Mucosa of descending colon (tissue), 3 donors: ENCODE measurements at places on chromosomes 6 and 20.

- peak; percentile 42 for DNase-seq
Observed at GRCh38 chr6:37354526-37355384, 972 bp downstream of the RNF8 start.

DNA sequence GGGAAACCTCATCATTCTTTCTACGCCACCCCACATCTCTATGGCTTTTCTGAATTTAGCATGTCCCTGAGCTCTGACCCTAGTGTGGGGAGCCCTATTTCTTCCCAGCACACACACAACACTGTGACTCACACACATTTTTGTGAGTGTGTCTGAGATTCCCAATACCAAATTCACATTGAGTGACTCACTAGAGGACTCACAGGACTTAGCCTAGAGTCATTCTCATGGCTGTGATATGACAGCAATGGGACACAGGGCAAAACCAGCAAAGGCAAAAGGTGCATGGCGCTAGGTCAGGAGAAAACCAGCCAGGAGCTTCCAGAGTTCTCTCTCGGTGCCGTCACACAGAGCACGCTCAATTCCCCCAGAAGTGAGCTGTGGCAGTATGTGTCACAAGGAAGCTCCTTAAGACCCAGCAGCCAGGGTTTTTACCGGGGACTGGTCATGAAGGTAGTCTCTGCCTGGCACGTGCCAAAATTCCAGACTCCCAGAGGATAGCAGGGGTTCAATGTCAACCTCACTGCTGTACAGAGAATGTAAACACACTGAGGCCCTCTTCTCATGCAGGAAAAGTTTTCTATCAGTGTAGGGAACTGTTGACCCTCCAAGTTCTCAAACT is 6.2 kb downstream of the CSTL1 start:
- no peak for DNase-seq

- DNase-seq = no peak
Observed at GRCh38 chr6:113954653-113955052, 16.3 kb downstream of the HDAC2 start.

DNA sequence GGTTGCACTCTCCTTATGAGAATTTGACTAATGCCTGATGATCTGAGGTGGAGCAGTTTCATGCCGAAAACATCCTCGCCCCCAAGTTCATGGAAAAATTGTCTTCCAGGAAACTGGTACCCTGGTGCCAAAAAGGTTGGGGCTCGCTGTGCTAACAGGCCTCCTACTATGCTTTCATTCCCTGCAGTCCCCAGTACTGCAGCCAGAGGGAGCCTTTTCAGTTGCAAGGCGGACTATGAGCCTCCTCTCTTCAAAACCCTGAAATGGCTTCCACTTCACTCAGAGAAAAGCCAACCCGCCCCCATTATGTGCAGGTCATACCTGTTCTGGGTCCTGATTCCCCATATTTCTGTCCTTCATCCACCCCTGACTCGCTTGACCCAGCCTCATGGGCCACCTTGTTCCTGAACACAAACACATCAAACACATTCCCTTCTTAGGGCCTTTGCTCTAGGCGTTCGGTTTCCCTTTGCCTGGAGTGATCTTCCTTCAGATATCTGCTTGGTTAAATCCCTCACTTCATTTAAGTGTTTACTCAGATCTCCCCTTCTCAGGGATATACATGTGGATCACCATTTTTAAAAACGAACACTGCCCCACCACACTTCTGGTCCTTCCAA is 173.7 kb downstream of the PHACTR1 start:
- DNase-seq = no peak

DNA sequence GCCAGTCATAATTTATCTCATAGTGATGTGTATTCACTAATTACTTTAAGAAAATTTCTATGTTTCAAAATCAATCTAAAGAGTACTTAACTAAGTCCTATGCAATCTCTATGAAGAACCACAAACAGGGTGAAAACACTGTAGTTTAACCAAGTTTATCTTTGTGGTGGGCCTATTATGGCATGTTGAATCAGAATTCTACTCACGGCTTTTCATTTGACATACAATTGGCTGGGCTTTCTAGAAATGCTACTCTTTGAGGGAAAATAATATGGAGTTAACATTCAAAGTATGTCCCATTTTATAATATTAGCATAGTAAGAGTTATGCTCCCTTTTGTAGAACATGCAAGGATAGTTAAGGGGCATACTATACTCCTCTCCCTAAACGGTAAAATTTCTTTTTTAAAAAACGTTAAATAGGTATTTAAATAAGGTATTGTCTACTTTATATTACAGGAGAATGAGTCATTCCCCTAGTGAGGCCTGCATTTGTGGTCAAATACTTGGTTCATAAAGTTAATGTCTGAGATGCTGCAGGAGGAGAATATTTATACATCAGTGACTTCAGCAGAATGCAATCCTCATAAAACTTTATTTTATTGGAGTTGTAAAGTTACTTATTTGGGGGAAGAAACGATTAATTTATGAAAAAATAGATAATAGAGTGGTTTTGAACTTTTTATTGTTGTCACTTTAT is 1.8 kb downstream of the MOXD1 start:
- no peak for DNase-seq

DNA sequence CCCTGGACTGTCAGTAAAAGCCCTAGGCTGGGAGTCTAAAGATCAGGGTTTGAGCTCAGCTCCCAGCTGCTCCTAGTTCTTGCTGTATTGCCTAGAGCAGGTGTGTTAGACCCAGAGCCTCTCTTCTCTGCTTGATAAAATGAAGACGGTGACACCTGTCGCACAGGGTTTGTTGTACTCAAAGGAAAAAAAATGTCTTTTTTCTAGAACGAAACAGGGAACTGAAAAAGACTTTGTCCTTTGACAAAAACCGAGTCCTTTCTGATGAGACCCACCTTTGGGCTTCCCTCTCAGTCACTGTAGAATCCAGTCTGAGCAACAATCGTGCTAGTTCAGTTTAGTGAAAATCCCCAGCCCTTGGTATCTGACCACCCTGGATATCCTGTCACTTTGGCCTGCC is 102.1 kb upstream of the LAMP5 start:
- DNase-seq = no peak

DNA sequence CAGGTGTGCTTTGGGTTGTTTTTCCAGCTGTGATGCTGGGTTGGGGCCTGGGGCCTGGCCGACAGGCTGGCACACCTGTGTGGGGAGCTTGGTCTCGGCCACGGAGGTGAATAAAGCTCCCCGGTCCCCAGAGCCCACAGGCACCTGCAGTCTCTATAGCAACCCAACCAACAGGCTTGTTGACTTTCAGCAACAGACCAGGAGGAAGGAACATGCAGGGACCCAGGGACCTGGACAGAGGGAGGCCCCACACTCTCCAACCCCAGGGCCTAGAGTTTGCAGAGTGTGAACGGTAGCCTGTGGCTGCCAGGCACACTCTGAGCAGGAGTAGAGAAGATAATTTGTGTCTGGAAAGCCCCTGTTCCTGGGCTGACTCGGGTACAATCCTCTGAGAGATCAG is 14.6 kb upstream of the SYNJ2 start:
- DNase-seq = peak; percentile 41

DNA sequence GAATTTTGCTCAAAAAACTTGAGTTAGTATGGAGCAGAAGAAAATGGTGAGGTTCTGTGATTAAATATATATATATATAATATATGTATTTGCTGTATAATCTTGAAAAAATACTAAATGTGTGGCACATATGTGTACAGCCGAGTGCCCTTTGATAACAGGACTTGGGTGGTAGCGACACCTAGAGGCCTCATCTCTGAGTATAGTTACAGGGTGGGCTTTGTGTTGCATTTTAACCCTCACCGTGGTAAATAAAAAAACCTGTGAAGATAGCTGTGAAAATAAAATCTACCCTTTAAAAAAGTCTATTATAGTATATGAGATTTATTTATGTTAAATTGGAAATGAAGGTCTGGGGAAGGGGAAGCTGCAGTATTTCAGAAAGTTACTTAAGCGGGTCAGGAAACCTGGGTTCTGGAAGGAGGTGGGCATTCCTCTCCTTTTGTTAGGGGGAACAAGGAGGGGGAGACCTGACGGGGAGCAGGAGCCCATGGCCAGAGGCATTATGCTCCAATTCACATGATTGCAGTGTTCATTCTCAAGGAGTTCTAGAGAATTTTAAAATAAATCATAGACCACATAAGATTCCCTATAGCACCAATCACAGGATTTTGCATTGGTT is 82.7 kb downstream of the SH3BGRL2 start:
- DNase-seq = no peak

DNA sequence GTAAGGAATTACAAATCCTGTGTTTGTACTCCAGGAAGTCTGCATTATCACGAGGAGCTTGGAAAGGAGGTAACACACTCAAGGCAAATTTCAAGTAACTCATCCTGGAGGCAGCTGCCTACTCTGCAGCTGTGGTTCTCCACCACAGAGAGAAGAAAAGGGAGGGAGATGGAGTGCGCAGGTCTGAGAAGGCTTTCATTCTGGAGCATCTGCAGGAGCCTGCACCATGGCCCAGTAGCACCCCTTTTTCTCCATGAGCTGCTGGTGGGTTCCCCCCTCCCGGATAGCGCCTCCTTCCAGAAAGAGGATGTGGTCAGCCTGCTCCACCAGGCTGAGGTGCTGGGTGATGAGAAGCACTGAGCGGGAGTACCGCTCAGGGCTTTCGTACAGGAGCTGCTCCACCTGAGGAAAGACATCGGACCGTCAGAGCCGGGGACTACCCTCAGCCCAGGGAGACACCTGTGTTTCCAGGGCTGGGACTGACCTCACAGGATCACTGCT is 1.6 kb upstream of the PSMB8 start:
- no peak for DNase-seq

DNA sequence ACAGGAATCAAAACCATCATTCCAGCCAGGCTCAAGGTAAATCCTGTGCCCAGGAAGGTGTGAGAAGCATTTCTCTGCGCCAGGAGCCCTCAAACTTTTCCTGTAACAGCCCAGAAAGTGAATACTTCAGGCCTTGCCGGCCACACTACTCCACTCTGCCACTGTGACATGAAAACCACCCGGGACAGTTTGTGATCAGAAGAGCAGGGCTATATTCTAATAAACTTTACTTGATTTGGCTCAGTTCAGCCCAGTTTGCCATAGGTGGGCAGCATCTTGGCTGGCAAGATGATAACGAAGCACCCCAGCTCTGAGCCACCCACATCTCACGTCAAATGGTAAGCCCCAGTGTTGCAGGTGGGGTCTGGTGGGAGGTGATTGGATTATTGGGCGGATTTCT is 249.4 kb downstream of the DLL1 start:
- no peak for DNase-seq

GRCh38 chr20:45067558-45067957 is 33.4 kb downstream of the KCNS1 start:
- no peak for DNase-seq

DNA sequence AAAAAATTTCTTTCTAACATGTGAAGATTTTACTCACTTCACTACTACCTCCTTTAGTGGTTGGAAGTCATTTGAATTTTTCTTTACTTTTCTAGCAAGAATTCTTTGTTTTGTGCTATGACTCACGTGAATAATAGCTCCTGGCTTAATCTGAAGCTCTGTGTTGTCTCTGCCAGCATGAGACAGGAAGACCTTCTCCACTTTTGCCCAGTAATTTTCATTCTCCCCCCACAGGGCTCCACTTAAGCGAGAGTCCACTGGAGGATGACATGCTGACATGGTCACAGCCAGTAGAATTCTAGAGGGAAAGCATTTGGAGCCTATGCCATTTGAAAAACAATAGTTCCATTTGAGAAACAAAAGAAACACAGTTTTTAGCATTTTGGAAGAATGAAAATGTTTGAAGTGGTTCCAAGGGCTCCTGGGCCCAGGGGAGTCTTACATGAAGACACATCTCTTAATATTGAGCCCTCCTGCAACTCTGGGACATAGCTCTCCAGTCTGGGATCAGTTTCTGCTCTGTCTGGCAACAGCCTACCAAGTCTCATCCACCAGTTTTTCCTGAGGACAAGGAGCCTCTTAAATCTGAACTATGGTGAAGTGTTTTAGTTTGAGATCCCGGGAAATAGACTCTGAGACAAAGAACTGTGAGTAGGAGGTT is 231.4 kb downstream of the PAX1 start:
- DNase-seq = no peak

- DNase-seq = no peak
Observed at GRCh38 chr20:41081276-41081814, 52.7 kb downstream of the TOP1 start.
